ENCODE measurements at places on chromosomes 13 and 19.

DNA sequence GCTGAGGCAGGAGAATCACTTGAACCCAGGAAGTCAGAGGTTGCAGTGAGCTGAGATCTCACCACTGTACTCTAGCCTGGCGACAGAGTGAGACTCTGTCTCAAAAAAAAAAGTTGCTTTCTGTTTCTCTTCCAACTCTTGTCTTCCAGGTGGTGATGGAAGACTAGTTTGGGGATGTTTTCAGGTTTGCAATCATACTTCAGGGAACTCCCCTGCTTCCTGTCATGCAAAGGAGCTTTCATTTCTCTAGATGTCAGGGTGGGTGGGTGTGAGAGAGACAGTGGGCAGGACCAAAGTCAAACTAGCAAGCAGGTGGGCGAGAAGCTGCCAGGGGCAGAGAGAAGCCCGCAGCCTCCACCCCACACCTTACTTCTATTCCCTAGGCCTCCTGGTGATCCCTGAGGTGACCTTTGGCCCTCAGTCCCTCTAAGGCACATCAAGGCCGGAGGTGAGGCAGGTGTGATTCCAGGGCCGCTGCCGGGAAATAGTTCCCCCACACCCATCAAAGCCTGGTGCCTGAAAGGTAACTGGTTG is 25.7 kb downstream of the CCNE1 start:
- peak; percentile 63 for DNase-seq

DNA sequence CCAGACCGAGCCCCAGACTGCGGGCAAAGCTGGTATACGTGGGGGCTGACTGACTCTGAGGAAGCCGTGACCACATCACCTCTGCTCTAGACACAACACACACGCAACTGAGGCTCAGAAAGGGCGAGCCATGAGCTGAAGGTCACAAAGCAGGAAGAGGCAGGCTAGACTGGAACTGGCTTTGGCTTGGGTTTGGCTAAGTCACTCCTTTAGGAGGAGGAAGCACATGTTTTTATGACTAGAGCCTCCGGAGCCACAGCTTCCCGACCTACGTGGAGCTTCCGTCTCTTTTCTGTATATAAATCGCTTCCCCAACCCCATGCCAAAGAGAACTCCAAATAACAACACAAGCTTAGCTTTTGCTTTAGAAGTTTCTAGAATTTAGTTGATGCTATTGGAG is 48.0 kb downstream of the RFX2 start:
- DNase-seq, result peak; percentile 32

DNA sequence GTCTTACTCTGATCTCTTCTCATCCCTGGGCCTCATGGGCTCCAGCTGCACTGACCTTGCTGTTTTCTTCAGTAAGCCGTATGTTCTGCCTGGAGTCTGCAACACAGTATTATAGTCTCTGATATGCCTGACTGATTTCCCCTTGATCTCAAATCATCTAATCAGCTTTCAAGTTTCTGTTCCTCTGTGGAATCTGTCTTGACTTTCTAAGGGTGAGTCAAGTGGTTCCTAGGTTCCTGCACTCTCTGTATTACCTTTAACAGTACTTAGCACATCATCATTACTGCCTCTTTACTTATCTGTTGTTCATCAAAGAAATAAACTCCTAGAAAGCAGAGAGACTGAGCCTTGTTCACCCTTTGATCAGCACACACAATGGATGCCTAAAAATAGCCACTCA is 350.7 kb downstream of the LMO7 start:
- DNase-seq, result no peak

GRCh38 chr19:7868326-7868670 is 5.9 kb downstream of the PRR36 start:
- DNase-seq, result no peak

GRCh38 chr13:43905435-43906031 is 25.8 kb downstream of the LACC1 start:
- DNase-seq, result no peak

DNA sequence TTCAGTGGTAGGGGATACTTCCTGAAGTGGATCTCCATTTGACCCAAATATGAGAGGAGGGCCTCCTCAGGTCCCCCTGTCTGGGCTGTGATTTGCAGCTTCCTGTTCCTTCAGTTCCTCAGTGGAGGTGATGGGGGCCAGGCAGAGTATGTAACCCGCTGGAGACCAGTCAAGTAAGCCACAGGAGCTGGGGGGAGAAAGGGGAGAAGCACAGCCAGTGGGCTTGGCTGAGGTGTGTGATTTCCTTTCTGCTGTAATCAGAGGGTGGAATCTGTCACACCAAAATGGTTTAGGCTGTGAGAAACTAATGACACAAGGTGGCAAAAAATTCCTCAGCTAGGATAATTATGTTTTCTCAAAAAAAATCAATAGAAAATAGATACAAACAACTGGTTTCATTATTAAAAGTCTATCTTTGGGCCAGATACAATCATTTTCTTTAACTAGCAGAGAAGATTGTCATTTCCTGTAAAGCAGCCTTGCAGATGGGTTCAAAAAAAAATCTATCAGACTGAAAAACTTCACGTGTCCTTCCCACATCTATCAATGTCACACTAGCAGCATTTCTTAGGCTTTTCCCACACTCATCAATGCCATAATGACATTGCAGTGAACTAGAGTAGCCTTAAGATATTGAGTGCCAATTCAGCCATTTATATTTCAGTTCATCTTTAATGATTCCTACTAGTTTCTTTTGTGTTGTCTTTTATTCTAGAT is 1660.3 kb downstream of the EFNB2 start:
- DNase-seq, result no peak

- no peak for DNase-seq
Measured at GRCh38 chr19:30887042-30887441, 462.2 kb downstream of the TSHZ3 start.

DNA sequence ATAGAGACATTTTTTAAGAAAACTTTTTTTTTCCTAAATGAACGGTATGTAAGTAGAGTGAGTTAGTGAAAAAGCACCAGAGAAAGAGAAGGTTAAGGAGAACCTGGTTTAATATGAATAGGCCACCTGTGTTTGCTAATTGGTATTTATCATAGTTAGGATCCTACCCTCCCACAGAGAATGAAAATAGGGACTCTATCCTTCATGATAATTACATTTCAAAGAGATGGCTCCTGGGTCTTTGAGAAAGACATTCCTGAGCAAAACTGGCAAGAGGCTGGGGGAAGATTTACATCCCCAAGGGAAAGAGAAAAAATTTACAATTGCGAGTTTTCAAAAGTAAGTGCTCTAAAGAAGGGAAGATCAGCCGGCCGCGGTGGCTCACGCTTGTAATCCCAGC is 1284.5 kb downstream of the SLITRK1 start:
- no peak for DNase-seq

GRCh38 chr19:15159251-15159650 is 41.5 kb downstream of the NOTCH3 start:
- no peak for DNase-seq

DNA sequence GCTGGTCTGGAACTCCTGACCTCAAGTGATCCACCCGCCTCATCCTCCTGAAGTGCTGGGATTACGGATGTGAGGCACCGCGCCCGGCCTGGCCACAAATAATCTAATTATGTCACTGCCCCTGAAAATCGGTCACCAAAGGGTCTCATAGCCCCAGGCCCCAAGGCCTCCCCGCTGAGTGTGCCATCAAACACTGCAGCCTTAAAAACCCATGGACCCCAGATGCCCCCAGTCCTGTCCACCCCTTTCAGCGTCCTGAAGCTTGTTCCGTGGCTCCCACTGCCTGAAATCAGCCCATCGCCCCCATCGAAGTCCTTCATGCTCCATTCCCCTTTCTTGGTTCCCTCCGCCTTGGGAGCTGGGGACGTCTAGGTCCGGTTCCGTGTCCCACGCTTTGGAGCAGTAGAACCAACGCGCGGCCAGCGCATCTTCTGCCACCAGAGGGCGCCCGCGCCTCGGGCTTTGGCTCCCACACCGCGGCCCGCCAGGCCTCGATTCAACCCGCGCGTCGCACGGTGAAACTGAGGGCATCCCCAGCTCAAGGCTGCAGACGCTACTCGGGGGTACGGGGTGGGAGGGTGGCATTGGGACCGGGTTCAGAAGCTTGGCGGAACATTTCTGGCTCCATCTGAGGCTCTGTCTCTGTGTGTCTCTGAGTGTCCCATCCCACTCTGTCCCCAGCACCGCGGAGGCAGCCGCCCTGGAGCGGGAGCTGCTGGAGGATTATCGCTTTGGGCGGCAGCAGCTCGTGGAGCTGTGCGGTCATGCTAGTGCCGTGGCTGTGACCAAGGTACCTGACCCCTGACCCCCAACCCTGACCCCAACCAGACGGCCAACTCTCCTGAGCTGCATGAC is 3.5 kb downstream of the YJEFN3 start:
- peak; percentile 92 for DNase-seq

DNA sequence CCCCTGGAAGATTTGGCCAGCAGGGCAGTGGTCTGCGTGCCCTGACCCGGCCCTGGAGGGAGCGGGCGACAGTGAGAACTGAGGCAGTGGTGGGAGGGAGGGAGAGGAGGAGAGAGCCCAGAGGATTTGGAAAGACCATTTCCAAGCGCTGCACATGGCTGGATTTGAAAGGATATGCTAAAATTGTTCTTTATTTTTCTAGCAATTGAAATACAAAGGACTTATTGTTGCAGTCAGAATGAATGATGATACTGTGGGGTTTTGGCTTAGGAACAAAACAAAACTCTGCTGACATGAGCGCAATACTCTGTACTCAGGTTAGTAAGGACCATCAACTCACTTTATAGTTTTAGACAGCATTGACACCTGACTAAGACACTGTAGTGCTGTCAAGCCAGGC is 69.5 kb downstream of the TNFRSF19 start:
- DNase-seq, result no peak

- DNase-seq, result peak; percentile 40
Measured at GRCh38 chr19:3573162-3573857, 566 bp downstream of the HMG20B start.

GRCh38 chr19:41911889-41912731 is 16.1 kb downstream of the ERFL start:
- DNase-seq, result no peak

GRCh38 chr13:110107568-110108347 is 199.2 kb downstream of the COL4A1 start:
- DNase-seq, result no peak

DNA sequence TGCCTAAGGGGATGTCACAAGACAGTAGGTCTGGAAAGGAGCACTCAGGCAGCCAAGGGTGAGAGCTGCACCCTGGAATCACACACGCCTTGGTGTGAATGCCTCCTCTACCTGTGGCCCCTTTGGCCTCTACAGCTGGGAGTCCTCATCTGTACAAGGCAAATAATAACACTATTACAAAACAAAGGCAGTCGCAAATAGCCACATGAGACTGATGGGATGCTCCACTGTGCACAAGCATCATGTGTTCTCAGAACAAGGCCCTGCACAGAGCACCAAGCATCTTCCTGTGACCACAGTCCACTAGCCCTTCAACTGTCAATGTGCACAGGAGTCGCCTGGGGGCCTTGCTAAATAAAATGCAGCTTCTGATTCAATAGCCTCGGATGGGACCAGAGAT is 44.6 kb upstream of the HNRNPA1L2 start:
- no peak for DNase-seq

DNA sequence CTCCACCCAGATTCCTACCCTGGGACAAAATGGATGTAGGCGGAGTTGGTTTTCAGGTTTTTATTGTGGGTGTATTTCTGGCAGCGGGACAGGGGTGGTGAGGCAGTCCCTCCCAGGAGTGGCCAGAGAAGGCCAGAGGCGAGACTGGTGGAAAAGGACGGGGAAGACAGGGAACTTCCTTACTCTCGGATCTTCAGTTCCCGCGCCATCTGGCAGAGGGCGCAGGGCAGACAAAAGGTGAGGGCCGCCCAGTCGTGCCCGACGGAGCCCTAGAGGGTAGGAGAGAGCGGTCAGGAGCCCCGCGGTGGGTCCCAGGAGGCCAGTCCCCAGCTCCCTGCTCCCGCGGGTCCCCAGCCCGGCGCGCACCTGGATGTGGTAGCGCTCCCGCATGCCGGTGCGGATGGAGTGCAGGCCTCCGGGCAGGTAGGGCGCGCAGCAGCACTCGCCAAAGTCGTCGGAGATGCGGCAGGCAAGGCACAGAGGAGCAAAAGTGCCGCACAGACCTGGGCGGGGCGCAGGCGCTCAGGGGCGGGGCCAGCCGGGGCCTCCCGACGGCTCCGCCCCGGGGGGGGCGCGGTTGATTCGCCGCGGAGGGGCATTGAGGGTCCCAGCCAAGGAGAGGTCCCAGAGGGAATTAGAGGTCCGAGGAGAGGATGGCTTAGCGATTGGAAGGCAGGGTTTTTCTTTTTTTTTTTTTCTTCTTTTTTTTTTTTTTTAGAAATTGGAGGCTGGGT is 3.0 kb downstream of the CNFN start:
- peak; percentile 79 for DNase-seq

Measured in stimulated activated CD4-positive, alpha-beta T cell treated with anti-CD3 and anti-CD28 coated beads, Interleukin-2, amount 100 ng/mL, for 24 hours (primary cell).